ENCODE measurements at places on chromosomes 5 and 9.

DNA sequence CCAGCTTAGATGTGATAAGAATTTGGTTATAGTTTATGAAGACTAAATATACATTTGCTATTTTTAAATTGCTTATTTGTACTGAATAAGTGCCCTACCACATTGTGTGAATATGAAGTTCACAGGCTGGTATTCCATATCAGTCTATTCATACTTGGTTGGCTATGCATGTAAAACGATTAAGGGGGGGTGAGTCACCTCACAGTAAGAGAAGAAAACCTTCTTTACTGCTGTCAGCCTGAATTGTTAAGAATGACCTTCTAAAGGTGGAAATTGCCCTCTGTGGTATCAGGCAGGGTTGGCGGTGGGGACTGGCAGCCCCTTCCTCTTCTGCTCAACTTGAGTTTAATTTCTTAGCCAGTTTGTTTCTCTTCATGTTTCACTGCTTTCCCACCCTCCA lies 127.0 kb upstream of the RPS23 start:
- DNase-seq: no peak

DNA sequence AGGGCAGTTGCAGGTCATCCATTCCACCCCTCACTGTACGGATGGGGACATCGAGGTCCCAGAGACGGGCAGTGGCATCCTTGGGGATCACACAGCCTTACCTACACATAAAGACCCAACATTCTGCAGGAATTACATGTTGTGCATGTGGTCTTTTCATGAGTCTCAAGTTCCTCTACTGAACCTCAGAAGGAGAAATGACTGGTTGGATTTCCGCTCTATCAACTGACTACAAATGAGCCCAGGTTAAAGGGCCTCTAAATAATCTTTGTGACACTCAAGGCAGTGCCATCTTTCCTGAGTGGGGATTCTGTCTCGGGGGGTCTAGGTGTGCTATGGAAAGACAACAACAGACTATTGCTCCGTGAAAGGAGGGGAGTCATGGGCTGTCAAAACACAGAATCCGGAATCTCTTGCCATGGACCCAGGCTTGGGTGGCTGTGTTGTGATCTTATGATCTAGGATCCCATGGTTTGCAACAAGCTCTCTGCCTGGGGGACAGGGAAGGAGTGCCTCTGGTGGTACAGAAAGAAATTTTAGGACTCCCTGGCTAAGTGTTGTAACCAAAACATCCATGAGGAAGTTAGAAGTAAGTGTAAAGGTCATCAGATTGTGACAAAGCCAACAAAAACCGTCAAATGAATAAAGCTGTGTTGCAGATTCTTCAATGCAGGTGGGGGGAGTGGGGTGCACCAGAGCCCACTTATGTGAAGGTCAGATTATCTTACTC lies 1.9 kb upstream of the SLC31A2 start:
- DNase-seq: no peak

GRCh38 chr5:55680353-55680752 lies 31.8 kb downstream of the SLC38A9 start:
- no peak for DNase-seq

DNA sequence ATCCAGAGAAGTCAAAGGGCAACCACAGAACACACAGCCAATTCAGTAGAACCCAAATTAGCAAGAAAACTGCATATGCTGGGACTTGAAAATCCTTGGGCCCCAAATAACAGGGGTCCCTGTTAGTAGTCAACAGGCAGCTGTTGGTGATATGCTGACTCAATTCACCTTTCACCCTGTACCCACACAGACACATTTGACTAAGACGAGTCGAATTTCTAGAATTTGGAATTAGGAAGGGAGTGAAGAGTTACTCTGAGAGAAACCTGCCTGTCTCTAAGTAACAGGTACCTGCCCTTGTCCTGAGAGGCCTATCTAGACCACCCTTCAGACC lies 821 bp upstream of the VCP start:
- no peak for DNase-seq

DNA sequence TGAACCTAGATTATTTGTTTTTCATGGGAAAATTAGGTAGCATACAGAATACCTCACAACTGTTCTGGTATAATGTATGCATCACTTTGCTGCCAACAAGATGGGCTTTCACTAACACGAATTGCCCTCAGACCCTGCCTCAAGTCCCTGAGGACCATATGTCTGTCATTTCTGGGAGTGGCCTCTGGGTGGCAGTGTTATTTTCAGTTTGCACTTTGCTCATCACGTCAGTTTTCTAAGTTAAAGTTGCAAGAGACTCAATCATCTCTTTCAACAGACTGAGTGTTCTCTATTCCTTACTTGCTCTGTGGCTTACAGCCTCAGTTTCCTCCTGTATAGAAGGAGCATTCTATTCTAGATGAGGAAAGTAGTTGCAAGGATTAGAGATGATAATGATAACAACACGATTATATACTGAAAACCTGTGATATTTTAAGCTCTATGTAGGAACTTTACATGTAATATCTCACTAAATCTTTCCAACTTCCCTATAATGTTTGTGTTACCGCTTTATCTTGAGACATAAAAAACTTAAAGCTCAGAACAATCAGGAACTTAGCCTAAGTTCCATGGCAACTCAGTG lies 55.7 kb downstream of the TSSK1B start:
- DNase-seq: peak; percentile 18

DNA sequence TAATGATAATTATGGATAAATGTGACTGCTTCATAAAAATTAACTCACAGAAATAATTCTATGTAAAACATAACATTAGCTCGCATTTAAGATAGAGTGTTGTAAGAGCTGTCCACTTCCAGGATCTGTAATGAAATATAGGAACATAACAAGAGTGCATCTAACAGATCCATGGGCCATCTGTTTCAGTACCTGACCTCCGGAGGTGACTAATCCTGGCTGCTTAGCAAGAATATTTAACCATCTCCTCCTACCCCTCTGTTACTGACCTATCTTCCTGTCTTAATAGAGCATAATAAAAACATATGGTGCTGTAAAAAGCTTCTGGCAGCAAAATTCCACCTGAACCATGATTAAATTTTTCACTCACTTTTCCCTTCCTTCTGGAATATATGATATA lies 7.1 kb downstream of the PLCXD3 start:
- no peak for DNase-seq

DNA sequence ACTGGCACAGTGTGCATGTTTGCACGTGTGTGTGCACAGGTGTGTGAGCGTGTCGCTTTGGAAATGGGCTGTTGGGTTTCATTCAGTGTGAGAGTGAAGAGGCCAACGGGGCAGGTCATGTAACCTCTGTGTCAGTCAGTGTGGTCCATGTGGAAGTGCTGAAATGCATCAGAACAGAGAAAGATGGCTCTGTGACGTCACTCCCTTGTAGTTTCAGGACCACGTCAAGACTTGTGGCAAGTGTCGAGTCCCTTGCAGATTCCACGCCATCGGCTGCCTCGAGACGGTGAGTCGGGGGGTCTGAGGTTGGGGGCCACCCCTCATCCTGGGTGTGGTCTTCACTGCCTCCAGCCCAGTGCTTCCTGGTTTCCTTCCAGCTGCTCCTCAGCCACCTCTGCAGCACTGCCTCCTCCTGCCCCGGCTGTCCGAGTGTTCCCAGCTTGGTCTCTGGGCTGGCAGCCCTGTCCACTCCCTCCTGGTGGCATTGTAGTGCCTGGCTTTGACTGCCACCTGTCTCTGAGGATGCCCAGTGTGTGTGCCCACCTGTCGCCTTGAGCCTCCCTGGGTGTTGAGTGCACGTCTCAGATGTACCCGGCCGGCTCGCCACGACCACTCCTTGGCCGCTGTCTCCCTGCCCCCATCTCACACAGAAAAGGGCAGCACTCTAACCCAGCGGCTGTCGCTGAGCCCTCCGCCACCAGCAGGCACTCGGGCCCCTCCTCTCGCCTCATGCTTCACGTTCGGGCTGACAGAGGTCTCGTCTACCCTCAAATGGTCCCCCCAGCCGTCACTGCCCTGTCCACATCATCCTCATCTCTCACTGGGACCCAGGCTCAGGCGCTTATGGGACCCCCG lies 28.0 kb downstream of the FBXW5 start:
- DNase-seq: no peak

GRCh38 chr5:135980620-135981019 lies 25.8 kb upstream of the LECT2 start:
- DNase-seq: no peak

DNA sequence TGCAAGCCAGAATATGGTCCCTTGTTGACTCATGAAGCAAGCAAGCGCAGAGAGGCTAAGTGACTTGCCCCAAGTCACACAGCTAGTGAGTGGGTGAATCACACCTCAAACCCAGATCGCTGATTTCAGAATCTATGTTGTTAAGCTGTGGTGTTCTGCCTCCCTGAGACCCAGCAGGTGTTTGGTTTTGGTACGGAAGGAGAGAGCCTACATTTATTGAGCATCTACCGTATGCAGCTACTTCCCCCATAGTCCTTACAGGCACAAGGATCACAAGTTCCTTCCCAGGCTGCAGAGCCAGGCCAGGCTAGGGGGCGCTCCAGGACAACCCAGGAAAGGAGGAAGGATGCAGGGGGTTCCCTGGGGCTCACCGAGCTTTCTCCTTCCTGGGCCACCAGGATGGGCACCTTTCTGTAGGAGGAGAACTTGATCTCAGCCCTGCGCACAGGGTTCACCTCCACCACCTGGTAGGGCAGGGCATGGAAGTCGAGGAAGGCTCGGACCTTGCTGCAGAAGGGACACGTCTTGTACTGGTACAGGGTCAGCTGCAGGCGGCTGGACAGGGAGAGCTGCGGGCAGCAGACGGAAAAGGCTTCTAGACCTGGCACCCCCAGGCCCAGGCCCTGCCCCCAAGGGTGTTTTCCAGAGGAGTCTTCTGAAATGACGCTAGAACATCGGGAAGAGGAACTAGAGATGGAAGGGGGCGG lies 2.5 kb downstream of the PTGES2 start:
- no peak for DNase-seq

- no peak for DNase-seq
These were observed 40.2 kb downstream of the RGS3 start for GRCh38 chr9:113503613-113504211.

DNA sequence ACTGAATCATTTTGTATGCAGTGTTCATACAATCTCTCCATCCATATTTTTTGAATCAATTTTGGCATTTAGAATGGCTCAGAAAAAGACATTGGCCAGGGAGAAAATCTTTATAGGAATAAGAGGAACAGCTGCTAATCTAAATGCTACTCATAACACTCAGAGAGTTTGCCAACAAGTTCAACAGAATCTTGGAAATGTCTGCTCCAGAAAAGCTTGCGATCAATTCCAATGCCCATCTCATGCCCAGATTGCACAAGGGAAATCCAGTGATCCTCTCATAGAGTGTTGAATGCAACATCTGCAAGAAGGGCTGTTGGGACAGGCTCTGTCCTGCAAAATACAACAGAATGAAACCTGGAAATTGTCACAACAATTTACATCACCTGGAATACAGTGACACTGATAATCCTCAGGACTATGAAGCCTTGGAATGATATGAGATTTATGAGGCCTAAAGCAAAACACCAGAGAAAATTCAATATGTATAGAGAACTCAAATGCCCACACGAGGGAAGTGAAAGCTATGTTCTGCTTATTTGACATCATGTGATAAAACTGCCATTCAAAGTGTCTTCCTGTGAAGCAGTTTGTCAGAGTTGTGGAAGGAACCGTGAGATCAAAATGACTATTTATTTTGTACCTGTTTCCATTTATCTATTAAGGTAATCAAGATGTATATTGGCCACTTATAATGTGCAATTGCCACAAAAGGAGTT lies 190.1 kb downstream of the PARP8 start:
- DNase-seq: no peak
